Suppressor macrophage (primary cell): ENCODE measurements at places on chromosomes 3 and 15.

DNA sequence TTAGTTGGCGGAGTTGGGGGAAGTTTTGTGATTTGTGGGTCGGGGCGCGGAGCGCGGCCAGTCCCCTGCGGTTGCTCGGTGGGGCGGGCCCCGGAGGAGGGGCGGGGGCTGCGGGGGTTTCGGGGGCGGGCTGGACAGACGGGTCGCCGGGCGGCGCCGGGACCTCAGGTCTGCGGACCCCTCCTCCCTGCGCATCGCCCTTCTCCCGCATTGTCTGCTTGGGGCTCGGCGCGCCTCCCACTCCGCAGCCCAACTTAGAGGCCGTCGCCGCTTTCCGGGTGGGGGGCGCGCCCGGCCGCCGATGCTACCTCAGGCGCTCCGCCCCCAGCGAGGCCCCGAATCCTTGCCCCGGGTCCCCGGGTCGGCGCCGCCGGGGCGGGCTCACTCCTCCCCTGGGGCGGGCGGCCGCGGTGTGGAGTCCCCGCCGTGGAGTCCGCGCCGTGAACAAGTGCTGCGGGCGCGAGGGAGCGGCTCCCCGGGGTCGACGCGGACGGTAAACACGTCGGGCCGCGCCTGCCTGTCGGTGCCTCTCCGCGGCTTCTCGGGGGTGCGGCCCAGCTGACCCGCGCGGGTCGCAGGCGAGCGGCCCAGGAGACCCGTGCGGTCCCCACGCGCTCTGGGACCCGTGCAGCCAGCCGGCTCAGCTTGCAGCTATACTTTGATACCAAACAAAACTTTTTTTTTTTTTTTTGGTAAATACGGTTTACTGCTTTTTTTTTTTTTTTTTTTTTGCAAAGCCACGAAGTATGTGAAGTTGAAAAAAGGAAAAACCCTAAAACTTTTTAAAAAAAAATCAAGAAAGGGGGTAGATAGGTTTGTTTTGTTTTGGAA is 624 bp downstream of the AKAP13 start:
- DNase-seq = peak; percentile 38

DNA sequence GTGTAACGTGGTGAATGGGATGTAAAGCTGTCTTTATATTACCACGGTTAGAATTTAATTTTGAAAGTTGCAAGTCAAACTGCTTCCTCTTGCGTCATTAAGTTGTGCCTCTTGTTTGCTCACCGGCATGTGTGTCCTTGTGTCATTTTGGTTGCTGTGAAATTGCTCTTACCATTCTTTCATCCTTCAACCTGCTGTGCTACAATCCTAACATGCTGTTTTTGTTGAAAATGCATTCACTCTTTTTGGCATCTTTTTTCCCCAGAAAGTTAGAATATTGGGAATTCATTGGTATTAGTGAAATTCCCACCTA is 164.7 kb downstream of the PGPEP1L start:
- DNase-seq = peak; percentile 25

DNA sequence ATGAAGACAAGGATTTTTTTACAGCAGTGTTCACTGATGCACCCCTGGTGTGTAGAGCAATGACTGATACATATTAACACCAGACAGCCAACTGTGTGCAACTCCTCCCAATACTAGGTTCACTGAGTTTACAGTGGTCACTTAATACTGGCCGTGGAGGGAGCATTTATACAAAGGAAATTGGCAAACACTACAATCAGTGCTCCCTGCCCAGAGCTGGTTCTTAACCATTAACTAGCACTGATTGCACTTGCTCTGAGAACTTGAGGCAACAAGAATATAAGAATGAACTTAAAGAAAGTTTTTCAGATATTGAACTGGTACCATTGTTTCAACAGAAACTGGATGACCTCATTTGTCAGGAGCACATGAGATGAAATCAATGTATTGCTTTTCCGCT is 110.6 kb downstream of the MAGI1 start:
- DNase-seq = no peak

- DNase-seq = peak; percentile 55
Measured at GRCh38 chr15:51448622-51449399, 107.4 kb downstream of the GLDN start.

- DNase-seq = no peak
Measured at GRCh38 chr3:184426691-184427141, 46.9 kb downstream of the CHRD start.
